Right ventricle myocardium inferior (tissue), 1 donor: ENCODE measurements at places on chromosomes 7 and 10.

DNA sequence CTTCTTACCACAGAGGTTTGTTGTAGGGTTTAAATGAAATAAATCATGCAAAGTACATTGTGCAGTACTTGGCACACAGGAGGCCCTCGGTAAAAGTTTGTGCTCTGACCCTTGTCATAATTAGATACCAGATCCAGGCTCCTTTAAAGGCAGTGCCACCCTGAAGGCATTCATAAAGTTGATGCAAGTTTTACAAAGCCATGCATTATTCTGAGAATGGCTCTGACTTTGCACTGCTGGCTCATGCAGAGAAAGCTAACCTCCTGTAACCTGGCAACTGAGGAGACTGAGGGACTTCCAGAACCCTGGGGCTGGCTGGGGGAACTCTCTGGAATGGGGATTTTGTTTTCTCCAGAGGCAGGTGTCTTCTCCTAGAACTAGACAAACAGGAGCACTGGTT, 570.9 kb downstream of the CCSER2 start:
- DNase-seq: no peak

GRCh38 chr10:119378737-119379067, 163.8 kb downstream of the RGS10 start:
- no peak for DNase-seq

- no peak for DNase-seq
These were observed 44.2 kb upstream of the PRSS58 start for GRCh38 chr7:142301923-142302550.

DNA sequence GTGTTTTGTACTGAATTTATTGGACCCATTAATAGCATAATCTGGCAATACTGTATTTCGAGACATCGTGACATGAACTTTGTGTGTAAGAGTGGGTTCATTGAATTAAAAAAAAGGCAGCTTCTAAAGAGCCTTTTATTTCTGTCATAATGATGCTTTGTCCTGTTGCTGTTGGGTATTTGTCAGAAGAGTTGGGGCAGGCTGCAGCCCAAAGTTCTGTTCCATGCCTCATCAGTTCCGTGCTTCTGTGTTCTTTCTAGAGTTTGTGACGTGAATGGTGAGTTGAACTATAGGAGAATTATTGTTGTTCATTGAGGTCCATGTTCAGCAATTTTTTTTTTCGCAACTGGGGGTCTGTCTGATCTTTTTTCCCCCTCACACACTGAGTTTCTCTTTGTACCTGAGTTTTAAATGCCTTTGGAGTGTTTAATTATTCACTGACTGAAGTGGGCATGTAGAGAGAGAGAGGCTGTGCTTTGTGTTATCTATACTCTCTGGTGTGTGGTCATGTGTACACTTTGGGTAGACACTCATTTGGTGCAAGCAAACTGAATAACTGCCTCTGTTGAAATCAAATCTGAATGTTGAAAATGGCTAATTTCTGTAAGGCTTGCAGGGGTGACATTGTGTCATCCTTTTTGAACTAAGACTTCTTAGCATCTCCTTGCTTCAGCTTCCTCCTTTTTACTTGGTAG, 69.8 kb downstream of the ADD3 start:
- DNase-seq: no peak

DNA sequence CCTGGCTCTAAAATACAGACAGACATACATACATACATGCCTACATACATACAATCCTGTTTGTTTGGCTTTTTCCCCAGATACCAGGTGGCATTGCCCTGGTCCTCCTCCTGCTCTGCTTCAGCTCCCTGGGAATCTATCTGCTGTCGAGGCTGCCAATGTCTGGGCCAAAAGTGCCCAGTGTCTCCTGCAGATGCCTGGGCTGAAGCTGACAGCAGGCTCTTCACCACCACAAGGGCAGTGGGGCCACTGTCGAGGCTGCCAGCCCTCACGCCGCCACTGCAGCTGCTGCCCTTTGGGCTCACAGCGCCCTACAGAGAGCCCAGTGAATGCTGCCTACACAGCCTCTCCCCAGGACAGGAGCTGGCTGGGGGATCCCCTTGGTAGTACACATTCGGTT, 18.0 kb upstream of the STN1 start:
- no peak for DNase-seq

DNA sequence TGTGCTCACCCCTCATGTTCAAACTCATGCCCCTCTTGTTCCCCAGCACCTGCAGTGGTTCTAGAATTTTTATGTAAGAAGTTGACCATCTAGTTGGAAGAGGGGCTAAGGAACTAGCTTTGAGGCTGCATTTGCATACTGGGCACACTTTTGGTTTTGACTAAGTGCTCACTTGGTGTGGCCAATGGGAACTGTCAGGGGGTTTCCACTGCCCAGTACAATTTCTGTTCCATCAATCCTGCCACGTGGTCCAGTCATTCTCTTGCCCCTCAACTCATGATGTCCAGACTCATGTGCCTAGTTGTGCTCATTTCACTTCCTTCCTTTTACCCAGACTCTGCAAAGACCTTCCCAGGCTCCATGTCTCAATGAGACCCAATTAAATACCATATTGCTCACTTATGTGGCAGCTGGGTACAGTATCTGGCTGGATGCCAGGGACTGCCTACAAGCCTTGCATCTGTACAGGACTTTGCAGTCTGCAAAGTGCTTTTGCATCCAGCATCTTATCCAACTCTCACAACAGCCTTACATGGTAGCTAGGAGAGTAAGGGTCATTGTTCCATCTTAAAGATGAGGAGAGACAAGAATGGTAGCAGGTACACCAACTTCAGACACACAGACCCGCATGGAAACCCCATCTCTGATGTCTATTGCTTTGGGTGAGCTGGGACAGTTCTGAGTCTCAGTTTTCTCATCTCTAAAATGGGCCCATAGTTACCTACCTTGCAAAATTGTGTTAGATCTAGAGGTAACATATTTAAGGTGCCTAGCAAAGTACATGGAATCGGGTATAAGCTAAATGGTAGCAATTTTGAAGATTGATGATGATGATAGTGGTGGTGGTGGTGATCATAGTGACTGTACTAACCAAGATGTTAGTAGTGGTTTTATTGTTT, 30.1 kb upstream of the KCNMA1 start:
- no peak for DNase-seq

DNA sequence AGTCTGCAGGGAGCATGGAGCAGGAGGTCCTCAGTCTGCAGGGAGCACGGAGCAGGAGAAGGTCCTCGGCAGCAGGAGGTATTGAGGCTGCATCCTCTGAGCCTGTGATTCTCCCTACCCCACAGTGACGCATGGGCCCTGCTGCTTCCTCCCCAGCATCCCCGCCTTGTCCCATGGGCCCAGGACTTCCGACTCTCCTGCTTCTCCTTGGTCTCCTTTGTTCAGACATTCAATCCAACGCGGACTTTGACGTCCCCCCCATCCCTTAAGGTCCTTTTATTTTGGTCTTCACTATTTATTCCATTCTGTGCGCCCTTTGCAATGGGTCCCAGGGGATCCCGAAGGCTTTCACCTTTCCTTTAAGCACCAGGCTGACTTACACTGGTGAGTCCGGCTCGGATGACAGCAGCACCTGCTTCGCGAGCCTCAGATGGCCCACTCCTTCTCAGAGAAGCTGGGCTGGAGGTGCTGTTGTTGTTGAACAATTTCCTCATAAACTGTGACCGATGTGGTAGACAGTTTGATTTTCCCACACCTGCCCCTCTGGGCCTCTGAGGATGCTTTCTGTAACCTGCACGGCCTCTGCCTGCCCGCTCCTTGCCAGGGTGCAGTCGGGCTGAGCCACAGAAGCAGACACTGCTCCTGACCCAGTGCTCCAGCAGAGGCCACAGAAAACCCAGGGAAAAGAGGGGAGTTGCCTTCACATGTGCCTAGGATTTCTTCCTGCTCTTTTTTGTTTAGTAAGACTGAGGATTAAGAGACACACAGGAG, 407.2 kb upstream of the SHH start:
- no peak for DNase-seq

GRCh38 chr7:18445483-18445882, 50.1 kb upstream of the HDAC9 start:
- no peak for DNase-seq

DNA sequence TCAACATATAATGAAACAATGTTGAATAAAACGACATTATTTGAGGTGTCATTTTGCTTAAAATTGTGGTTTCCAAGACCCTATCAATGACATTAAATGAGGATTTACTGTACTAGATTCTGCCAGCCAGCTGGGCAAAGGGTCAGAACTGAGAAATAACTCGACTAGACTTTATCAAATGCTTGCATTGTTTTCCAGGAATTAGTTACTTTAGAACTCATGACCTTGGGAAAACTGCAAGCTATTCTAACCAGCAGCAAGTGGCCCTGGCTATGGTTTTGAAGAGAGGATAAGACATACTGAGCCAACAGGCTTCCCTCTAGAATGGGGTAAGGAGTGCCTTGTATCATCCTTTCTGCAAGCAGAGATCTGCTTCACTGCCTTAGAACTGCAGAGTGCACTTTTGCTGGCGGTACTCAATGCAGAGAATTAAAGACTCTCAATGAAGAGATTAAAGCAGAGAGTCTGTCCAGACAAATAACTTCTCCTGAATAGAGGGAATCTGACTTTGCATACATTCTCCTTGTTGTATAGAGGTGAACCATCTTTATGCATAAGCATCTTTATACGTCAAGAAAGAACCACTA, 281.5 kb downstream of the ARL4A start:
- DNase-seq: no peak

DNA sequence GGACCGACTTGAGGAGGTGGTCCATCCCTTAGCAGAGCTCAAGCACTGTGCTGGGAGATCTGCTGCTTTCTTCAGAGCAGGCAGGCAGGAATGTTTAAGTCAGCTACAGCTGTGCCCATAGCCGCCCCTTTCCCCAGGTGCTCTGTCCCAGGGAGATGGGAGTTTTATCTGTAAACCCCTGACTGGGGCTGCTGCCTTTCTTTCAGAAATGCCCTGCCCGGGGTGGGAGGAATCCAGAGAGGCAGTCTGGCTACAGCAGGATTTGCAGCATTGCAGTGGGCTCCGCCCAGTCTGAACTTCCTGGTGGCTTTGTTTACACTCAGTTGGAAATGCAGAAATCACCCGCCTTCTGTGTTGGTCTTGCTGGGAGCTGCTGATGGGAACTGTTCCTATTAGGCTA, 51.2 kb upstream of the SEMA3A start:
- no peak for DNase-seq

DNA sequence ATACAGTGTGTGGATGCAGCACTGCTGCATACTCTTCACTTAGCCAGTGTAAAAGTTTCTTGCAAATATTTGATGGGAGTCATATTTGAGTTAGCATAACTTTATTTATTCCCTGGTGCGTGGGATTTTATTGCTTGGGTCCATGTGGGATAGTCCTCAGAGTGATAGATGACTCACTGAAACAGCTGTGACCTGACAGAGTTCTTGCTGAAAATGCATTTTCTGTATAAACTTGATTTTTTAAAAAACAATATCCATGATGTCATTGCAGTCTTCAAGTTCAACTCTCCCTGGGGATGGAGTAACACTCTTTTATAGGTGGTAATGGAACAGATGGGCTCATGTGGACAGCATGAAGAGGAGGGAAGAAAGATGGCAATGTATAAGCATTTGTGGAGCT, 310.0 kb downstream of the PPP1R3A start:
- DNase-seq: no peak

GRCh38 chr10:94025806-94026205, 32.1 kb downstream of the PLCE1 start:
- no peak for DNase-seq

DNA sequence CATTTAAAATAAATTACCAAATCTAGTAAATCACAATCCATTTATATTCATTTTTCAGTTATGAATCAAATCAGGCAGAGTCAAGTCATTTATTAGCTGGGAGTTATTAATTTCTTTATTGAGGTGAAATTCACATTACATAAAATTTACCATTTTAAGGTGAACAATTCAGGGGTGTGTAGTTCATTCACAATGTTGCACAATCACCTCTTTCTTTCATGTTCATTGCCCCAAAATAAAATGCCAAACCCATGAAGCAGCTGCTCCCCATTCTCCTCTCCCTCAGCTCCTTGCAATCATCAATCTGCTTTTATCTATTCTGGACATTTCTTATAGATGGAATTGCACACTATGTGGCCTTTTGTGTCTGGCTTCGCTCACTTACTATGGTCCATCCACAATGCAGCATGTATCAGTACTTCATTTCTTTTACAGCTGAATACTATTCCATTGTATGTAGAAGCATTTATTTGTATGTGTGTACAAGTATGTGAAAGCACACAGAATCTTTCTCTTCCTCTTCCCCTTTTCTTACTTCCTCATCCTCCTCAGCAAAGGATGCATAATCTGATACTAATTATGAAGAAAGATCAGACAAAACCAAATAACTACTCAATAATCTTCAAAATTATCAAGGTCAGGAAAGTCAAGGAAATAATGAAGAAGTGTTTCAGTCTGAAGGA, 60.6 kb downstream of the LMBR1 start:
- no peak for DNase-seq

GRCh38 chr10:78864761-78865537, 203.8 kb upstream of the ZMIZ1 start:
- DNase-seq: no peak

- DNase-seq: no peak
These were observed 1.8 kb downstream of the C10orf95 start for GRCh38 chr10:102449321-102450123.

- no peak for DNase-seq
These were observed 1206.1 kb upstream of the CELF2 start for GRCh38 chr10:9811601-9812000.

DNA sequence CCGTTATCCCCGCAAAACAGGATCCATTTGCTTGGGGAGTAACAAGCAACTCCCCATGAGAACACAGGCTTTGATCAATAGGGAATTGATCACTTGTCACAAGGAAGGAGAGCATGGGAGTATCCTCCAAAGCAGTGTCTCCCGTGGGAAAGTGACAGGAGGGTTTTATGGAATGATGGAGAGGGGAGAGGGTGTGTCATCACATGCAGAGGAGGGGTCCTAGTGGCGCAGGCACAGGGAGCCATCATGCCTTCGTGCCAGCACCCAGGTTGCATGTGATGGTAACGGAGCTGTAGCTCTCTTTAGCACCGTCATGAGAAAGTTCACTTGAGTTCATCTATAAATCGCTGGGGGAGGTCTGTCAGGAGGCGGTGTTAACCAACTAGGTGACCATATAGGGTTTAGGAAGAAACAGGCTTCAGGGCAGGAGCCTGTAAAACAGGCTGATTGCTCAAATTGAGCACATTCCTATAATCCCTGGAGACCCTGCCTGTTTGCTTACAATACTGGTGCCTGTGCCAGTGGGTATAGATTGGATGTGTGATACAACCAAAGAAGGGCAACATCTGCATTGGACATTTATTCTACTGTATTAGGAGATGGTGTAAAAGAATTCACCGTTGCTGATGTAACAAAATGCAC, 428.5 kb downstream of the GALNT17 start:
- no peak for DNase-seq

DNA sequence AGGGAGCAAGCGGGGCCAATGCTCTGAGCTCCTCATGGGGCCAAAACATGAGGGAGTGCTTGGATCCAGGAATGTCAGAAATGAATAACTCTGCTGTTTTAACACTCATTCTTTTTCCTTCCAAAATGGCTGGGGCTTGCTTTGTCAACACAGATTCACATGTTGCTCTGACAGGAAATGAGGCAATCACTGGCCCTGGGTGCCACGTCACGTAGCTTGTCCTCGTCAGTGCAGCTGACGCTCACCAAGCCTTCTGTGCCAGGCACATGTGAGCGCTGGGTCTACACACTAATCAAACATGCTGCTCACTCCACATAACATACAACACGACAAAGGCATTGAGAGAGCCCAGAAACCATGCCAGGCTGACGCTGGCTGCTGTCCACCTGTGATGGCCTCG, 198.9 kb downstream of the WDR37 start:
- DNase-seq: no peak

- no peak for DNase-seq
These were observed 5.0 kb upstream of the FAM20C start for GRCh38 chr7:187227-187927.

- no peak for DNase-seq
These were observed 702.8 kb downstream of the PARD3 start for GRCh38 chr10:34112171-34112782.
